NCI-H1105 (cell line): ENCODE measurements at places on chromosomes 4 and X.

DNA sequence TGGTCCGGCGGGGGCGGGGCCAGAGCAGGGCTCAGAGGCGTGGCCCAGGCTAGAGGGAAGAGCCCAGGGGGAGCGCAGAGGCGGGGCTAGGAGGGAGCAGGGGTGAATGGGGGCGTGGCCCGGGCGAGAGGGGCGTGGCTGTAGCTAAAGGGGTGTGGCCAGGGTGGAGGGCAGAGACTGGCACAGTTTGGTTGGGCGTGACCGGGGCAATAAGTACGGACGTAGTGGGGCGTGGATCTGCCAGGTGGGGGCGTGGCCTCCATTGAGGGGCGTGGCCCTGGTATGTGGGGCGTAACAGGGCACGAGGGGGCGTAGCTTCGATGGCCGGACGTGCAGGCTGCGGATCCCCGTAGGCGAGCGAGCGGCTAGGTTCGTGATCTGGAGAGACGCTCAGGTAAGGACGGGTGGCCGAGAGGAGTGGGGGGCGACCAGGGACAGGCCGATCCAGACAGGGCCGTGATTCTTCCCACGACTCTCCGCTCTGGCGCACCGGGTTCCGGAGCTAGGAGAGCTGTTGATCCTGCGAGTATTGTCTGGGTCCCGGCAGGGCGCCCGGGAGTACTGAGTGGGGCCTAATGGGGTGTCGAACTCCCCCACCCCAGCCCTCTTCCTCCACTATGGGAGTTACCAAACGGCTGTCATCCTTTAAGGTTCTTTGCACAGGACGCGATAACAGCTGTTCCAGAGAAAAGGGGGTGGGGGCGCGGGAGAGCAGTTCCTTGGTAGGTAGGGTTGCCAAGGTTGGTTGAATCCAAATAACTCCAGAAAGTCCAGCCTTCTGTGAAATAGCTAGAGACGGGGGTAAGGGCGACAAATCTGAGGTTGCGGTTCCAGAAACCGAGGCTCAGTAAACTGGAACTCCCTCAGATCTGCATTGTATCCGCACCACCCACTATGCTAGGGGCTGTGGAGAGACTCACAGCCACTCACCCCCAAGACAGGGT, at the start of gene CA5B:
CA5B (plus strand) TSS at position 312 of the 944 bp plus-strand sequence. CDS start 11,754 bp downstream, outside the sequence.
- DNase-seq: peak; percentile 80

- DNase-seq: no peak
Measured at GRCh38 chr4:48653217-48654014, 126.7 kb downstream of the FRYL start.

DNA sequence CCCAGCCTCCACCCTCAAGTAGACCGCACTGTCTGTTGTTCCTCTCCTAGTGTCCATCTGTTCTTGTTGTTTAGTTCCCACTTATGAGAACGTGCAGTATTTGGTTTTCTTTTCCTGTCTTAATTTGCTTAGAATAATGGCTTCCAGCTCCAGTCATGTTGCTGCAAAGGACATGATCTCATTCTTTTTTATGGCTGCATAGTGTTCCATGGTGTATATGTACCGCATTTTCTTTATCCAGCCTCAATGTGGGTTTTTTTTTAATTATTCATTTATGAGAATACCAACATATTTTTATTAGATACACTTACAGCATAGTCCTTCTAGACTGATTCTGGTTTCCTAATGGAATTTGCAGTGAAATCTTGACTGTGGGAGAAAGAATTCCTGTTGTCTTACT, 1.3 kb downstream of the VMA21 start:
- no peak for DNase-seq

DNA sequence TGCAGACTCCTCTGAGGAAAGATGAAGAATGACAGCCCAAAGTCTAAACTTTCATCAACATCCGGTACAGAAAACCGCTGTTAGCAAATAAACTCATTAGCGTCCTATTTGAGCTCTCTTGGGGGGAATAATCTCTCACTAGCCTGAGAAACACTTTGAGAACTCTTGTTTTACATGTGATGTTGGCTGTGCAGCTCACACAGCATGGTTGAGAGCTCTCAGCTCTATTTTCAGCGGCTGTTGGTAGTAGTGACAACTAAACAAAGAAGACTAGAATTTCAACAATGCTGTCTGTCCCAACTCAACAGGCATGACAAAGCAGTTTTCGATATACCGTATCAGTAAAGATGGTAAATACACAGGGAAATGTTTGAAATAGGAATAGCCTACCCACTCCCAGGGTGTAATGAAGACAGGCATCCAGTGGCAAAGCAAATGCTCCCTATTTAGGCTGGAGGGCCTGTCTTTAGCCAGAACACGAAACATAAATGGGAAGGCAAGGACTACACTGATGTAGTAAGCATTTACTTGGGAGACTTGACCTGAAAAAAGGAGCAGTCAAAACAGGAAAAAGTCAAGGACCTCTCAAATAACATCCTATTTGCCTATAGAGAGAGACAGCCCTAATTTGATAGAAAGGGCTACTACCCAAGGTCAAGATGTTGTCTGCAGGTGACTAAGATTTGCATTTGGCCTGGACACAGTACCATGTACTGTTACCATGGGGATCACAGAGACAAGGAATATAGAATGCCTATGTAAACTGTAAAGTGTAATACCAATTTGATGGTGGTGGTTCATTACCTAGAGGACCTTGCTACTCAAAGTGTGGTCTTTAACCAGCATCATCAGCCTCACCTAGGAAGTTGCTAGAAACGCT, 60.4 kb downstream of the PPEF2 start:
- no peak for DNase-seq

DNA sequence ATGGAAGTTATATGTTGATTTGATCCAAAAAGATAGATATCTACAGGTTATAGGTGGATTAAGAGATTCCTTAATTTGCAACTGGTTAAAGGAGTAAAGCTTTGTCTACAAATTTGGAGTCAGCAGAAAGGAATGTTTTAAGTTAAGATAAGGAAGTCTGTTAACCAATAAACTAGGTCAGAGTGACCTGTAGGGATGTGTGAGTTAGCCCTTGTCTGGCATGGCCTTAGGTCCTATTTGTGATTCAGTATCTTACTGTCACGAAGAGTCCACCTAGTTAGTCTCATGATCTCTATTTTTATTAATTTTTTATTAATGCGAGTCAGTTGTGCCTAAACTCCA, 230.8 kb downstream of the INPP4B start:
- DNase-seq: no peak

DNA sequence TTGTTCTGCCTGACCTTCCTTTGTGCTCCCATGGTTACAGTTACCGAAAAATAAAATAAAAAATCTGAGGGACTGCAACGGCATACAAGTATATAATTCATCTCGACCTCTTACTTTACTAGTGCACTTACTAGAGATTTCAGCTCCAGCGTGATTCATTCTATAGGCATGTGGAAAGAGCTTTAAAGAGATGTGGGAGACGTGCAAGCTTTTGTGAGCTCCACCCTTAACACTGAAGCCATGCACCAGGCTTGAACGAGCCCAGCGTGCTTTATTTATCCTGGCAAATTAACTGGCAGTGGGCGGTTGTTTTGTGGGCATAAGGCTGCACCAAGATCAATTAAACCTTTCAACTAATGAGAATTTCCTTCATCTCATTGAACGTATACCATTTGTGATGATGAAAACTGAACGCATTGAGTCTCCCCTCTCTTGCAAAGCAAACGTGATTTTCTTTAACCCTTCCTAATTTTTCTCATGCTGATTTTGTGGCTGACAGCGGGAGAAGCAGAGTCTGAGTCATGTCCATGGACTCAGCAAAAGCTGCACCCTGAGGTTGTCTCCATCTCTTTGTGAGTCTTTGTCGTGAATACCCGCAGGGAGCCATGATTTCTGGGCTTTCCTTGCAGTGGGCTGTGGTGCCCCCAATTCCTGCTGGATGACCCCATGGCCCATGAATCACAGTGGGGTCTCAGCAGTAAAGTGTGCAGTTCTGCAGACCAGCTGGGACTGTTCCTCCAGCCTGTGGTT, 60.1 kb downstream of the MXRA5 start:
- DNase-seq: no peak

GRCh38 chr4:84648178-84648577, 65.3 kb downstream of the CDS1 start:
- DNase-seq: no peak

DNA sequence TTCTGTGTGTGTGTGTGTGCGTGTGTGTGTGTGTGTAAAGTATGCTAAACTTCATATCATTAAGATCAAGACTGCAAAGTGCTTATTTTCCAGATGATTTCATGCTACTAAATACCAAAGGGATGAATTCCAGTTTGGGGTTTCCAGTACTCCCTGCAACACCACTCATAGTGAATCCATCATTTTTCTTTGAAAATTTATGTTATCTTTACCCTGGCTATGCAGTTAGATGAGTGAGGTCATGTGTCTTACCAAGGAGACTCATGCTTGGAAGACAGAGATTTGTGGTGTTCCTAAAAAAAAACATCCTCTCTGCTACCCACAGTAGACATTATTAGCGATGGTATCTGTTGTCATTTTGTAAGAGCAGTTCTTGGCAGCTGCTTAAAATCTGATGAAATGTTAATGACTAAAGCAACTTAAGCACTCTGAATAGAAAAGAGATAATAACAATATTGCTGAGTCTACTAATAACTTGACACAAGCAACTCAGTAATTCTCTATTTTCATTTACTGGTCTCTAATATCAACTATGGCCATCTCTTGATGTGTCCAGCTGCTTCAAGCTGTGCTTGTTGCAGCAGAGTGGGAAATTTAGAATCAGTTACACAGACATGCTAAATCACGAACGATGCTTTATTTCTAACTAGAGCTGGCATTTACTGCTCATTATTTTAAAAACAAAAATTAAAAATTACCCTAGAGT, 1953.0 kb upstream of the IGFBP7 start:
- DNase-seq: no peak

DNA sequence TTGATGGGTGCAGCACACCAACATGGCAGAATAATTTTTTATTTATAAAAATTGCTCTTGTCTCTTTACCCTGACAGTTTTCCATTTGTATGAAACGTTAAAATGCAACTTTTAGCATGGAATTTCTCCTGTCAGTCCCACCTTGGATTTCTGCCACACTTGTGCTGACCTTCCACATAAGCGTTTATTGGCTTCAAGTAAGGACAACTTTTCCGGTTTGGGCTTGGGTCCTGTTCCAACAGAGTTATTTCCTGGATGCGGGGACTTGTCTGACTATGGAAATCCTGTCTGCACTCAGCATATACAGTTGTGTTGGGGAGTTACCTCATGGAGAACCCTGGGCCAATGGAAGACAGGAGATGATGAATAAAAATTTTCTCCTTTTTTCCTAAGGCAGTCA, 294.7 kb downstream of the NAF1 start:
- no peak for DNase-seq

- peak; percentile 32 for DNase-seq
Measured at GRCh38 chr4:45453258-45453853, 670.5 kb downstream of the GABRG1 start.

GRCh38 chr4:122171323-122171722, 19.2 kb downstream of the BLTP1 start:
- no peak for DNase-seq

DNA sequence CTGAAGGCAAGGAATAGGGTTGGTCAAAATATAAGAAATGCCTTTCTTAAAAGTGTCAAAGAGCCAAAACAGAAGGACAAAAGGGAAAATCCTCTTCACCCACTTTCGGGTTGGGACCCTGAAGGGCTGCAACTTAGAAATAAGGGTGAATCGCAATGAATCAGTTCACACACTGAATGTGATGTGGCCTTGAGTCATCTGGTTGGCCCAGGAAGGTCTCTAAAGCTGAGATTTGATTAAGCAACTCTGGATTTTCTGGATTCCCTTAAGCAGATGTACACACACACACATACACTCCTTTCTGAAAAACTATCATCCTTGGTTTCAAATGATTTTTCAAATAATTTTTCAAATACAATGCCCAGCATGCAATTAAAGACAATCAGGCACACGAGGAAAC, 13.1 kb downstream of the TAB3 start:
- DNase-seq: no peak

DNA sequence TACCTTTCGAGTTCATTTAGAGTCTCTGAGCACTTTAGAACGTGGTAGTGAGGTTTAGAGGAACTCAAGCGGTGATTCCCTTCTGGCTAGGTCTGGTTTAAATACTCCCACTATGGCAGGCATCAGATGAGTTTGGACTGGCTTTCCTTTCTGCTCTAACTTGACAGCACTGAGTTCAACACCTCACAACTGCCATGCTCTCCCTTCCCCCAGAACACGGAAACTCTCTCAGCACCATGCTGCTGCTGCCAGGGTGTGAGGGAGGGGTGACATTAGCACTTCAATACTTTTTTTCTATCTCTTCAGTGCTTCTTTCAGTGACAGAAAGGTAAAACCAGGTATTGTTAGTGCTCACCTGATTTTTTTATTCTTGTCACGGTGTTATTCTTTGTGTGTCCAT, 234.5 kb upstream of the AGTR2 start:
- no peak for DNase-seq

DNA sequence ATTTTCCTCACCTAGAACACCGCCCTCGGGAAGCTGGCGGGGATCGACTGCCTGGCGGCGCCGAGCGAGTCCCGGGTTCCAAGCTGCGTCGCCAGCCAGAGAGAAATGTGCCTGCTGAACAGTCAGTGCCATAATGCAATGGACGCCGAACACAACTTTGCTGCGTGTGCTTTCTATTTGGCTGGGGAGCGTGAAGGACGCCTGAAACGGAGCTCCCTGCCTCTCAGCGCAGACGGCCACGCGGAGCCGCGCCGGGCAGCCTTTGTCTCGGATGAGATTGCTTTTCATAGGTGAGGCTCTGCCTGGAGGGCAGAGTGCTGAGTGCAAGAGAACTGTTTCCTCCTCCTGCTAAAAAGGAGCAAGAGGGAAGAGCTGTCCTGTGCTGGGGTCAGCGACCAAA, 107.7 kb upstream of the BCOR start:
- DNase-seq: no peak

DNA sequence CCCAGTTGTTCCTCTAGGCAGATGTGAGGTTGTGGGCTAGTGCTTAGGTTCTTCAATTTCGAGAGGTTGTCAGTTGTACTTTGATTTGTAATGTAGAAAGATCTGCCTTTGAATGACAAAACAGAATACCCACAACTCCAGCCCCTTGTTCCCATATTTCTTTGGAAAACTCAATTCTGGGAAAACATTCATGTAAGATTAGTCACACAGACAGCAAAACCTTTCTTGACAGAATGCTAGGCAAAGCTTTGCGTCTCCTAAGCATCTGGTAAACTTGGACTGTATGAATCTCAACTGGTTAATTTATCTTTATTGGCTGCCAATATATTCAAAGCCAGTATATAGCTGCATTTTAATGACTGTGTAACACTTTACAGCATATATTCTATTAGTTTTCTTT, 34.9 kb downstream of the NOCT start:
- DNase-seq: no peak

- DNase-seq: no peak
Measured at GRCh38 chr4:55177461-55177860, 52.1 kb upstream of the KDR start.

- DNase-seq: no peak
Measured at GRCh38 chrX:9555354-9555753, 90.5 kb downstream of the TBL1X start.

- DNase-seq: no peak
Measured at GRCh38 chr4:13240066-13240465, 244.1 kb downstream of the RAB28 start.

GRCh38 chrX:97399400-97399799, 515.7 kb downstream of the RPA4 start:
- no peak for DNase-seq

- no peak for DNase-seq
Measured at GRCh38 chr4:2954358-2955185, 8.6 kb downstream of the NOP14 start.
